ENCODE measurements at places on chromosomes 5 and 9. TPM values are rescaled to one million over a fixed set of nuclear protein-coding genes. Genes with fewer than 3 reads are reported as not detected.

DNA sequence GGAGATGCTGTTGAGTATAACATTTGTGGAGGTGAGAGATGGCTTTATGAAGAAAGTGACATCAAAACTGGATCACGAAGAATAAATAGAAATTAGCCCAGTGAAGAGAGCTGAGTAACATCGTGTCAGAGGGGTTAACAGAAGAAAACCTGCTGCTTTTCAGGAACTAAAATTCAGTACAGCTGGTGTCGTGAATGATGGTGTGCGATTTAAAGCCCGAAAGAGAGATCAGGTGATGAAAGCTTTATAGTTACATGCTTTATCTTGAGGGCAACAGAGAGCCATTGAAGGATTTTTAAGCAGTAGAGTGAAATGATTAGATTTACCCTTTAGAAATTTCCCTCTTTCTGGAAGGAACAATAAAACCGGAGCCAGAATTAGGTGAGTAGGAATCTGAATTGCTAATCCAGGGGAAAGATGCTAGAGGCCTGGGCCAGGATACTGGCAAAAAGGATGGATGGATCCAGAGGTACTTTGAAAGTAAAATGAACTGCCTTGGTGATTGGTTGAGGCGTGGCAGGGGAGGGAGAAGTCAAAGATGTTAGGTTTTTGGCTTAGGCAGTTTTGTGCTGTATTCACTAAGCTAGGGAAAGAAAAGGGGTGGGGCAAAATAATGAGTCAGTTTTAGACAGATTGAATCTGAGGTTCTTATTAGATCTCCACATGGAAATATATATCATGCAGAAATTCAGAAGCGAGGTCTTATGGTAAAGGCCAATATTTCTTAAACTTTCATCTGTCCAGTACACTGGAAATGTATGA lies 3.4 kb downstream of the LRRC70 start:
- no peaks in the 10 kb centered on the region for H3K4me1 ChIP-seq
- H3K4me3 ChIP-seq: no peak overlapping the region
- H3K27me3 ChIP-seq: no peaks in the 10 kb centered on the region
- peaks cover 3% of the 10 kb centered on the region for H3K36me3 ChIP-seq

DNA sequence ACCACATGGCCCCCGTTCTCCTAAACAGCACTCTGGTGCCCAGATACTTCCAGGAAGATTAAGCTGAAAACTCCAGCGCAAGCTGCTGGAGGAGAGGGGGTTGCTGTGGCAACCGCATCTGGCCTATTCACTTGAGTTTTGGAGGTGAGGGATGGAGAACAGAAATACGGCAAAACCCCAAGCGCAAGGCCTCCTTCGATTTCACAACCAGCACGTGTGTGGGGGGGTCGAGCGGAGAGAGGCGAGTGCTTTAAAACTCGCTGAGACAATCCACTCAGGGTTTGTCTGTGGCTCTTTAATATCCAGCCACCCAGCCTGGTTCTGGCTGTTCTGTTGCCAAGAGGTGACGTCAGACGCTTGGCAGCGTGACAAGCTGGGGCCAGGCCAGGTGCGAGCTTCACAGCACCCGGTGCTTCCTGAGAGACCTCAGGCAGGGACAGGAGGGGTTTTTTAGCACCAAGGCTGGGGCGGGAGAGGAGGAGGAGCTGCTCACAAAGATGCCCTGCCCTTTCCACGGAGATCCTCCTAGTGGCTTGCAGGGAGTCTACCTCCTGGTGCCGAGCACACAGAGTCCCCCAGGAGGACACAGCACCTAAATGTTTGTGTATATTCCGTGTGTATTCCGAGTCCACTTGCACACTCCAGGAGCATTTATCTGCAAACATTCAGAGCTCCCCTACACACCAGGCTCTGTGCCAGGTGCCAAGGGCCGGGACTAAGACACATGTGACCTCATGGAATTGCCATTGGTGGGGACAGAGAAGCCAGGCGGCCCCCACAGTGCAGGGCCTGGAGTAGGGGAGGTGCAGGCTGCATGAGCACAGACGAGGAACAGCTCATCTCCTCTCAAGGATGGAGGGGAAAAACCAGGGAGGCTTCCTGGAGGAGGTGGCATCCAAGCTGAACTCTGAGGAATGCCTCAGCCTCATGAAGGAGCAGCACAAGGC lies 194.6 kb downstream of the OLFM1 start:
- H3K36me3 ChIP-seq: no peaks in the 10 kb centered on the region
- peak; percentile 73 for ATAC-seq
- H3K27ac ChIP-seq: no peak overlapping the region
- no peak overlapping the region for H3K4me3 ChIP-seq
- peaks cover 29% of the 10 kb centered on the region for H3K4me1 ChIP-seq

GRCh38 chr9:134932171-134932570 lies 14.5 kb upstream of the FCN1 start:
- no peak for ATAC-seq
- no peaks in the 10 kb centered on the region for H3K4me1 ChIP-seq
- peaks cover 64% of the 10 kb centered on the region for H3K27me3 ChIP-seq
- H3K4me3 ChIP-seq: no peak overlapping the region
- H3K27ac ChIP-seq: no peak overlapping the region

- H3K27ac ChIP-seq: no peak overlapping the region
- H3K27me3 ChIP-seq: no peaks in the 10 kb centered on the region
- H3K36me3 ChIP-seq: no peaks in the 10 kb centered on the region
- no peak overlapping the region for H3K4me3 ChIP-seq
- peak; percentile 55 for ATAC-seq
- H3K4me1 ChIP-seq: no peaks in the 10 kb centered on the region
Observed at GRCh38 chr9:124239249-124240073, 18.3 kb upstream of the NEK6 start.

GRCh38 chr5:172624083-172624995 lies 16.7 kb upstream of the NEURL1B start:
- no peaks in the 10 kb centered on the region for H3K36me3 ChIP-seq
- ATAC-seq: no peak
- no peaks in the 10 kb centered on the region for H3K27me3 ChIP-seq
- H3K27ac ChIP-seq: no peak overlapping the region

GRCh38 chr5:15654779-15655178 lies 154.8 kb downstream of the FBXL7 start:
- H3K36me3 ChIP-seq: no peaks in the 10 kb centered on the region
- ATAC-seq: no peak
- H3K4me3 ChIP-seq: no peak overlapping the region
- no peaks in the 10 kb centered on the region for H3K4me1 ChIP-seq
- H3K27ac ChIP-seq: no peak overlapping the region

- no peaks in the 10 kb centered on the region for H3K4me1 ChIP-seq
- ATAC-seq: no peak
- H3K36me3 ChIP-seq: peaks cover 93% of the 10 kb centered on the region
- no peak overlapping the region for H3K27ac ChIP-seq
Observed at GRCh38 chr5:10393491-10393890, 40.0 kb downstream of the MARCHF6 start.

- no peak overlapping the region for H3K4me3 ChIP-seq
- H3K36me3 ChIP-seq: no peaks in the 10 kb centered on the region
- no peak overlapping the region for H3K27ac ChIP-seq
- no peak for ATAC-seq
- no peaks in the 10 kb centered on the region for H3K4me1 ChIP-seq
Observed at GRCh38 chr5:133754575-133755169, 142.3 kb upstream of the FSTL4 start.

The BARHL1 gene
- not detected for total RNA-seq

The CFAP90 gene
- total RNA-seq: not detected

The FBXW11 gene
- 88.3 TPM for total RNA-seq

The FOXD4 gene
- 0.35 TPM for total RNA-seq

The CCDC112 gene
- total RNA-seq: 14.0 TPM

Data from gastroesophageal sphincter (tissue), 4 donors.